ENCODE measurements at places on chromosomes 5 and 9.

GRCh38 chr9:129412814-129413536 is 207.9 kb downstream of the C9orf50 start:
- DNase-seq: no peak

GRCh38 chr5:74374656-74375055 is 265.9 kb downstream of the ENC1 start:
- no peak for DNase-seq

DNA sequence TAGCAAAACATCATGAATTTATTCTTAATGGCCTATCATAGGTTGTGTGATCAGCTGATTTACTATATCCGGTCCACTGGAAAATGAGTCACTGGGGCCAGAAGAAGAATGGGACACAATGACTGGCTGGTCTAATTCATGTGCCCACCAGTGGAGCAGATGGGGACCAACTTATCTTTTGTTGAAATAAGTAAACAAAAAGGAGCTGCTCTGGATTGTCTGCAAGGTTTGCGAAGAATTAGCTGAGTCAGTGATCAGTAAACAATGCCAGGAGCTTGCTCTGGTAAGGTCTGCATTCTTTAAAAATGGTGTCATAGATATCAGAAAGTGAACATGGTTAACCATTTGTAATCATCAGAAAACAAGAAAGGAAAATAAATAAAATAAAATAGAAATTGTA is 128.0 kb downstream of the RASEF start:
- no peak for DNase-seq

DNA sequence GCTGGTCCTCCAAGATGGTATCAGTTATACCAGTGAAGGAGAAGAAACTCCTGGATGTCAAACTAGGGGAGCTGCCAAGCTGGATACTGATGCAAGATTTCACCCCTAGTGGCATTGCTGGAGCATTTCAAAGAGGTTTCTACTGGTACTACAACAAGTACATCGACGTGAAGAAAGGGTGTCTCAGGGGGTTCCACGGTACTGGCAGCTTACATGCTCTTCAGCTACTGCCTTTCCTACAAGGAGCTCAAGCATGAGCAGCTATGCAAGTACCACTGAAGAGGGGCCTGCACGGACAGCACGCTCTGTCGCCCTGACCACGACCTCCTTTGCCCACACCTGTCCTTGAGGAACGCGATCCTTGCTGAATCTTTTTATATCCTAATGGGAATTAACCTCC is 19.5 kb downstream of the ACTL7B start:
- no peak for DNase-seq

- DNase-seq: no peak
Observed at GRCh38 chr5:22541037-22541436, 312.1 kb downstream of the CDH12 start.

DNA sequence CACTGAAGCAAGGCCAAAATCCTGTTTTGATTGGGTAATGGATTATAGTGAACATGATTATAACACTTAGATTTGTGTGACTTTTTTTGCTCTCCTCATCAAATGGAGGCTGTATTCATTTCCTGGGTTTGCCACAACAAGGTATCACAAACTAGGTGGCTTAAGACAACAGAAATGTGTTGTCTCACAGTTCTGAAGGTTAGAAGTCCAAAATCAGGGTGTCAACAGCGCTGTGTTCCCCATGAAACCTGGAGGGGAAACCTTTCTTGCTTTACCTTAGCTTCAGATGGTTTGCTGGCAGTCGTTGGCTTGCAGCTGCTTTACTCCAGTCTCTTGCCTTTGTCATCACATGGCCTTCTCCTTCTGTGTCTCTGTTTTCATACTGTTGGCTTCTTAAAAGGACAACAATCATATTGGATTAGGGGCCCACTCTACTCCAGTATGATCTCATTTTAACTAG is 32.4 kb downstream of the CDC42SE2 start:
- no peak for DNase-seq

- no peak for DNase-seq
Observed at GRCh38 chr5:2749514-2750025, 1.9 kb downstream of the IRX2 start.

DNA sequence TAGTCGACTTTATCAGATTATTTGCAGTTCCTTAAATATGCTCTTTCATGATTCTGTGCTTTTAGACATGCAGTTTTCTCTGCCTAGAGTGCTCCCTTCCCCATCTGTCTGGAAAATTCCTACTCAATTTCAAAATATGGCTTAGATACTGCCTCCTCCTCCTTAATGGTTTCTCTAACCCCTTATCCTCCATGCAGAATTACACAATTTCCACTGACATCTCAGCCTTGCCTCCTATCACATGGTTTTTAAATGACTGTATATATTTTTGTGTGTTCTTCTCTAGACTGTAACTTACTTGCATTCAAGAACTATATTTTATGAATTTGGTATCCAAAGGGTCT is 85.2 kb downstream of the SLC44A1 start:
- DNase-seq: no peak

- DNase-seq: no peak
Observed at GRCh38 chr9:77125665-77126064, 51.7 kb upstream of the VPS13A start.

DNA sequence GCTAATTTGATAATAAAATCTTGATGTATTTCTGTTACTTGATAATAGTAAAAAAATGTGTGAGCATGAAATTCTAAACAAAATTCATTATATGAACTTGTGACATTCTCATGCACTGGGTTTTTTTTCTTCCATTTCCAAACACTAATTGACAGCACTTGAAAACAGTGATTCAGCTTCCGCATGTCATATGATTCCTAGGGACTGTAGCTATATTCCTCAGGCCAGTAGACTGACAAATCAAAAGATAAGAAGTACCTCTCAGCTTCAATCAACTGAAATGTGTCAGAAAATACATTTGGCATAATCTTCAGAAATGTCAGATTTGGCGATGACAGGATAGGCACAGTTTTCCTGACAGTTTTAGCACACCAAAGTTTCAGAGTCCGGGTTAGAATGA is 52.5 kb downstream of the EFNA5 start:
- DNase-seq: no peak

- DNase-seq: no peak
Observed at GRCh38 chr5:6371079-6371810, 7.1 kb downstream of the MED10 start.

- no peak for DNase-seq
Observed at GRCh38 chr9:117187498-117187897, 227.4 kb downstream of the ASTN2 start.

GRCh38 chr9:136429683-136430491 is 9.8 kb downstream of the INPP5E start:
- DNase-seq: no peak

- DNase-seq: no peak
Observed at GRCh38 chr5:107157809-107158208, 512.9 kb downstream of the EFNA5 start.

- no peak for DNase-seq
Observed at GRCh38 chr5:150780187-150780692, 1.7 kb downstream of the SMIM3 start.

- DNase-seq: no peak
Observed at GRCh38 chr9:134350416-134350994, 24.2 kb downstream of the RXRA start.

- DNase-seq: no peak
Observed at GRCh38 chr5:90017239-90017638, 392.3 kb downstream of the CETN3 start.

- DNase-seq: no peak
Observed at GRCh38 chr5:58407042-58407719, 52.7 kb downstream of the PLK2 start.

GRCh38 chr9:133700819-133701320 is 37.3 kb downstream of the SARDH start:
- DNase-seq: no peak

DNA sequence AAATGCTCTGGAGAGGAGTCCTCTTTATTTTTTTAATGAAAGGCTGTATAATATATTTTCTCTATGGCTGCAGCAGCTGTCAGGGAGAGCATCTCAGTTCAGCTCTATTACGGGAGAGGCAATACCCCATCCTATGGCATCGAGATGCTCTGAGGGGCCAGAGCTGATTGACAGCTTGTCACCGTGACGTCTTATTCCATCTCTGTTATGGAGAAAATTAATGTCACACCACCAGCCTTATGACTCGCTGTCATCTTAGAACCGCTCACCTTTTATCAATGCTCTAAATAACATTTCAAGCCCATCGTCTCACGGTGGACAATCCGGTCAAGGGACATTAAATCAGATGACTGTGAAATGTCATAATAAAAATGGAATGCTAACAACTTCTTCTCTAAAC is 273.5 kb downstream of the SLF1 start:
- no peak for DNase-seq

DNA sequence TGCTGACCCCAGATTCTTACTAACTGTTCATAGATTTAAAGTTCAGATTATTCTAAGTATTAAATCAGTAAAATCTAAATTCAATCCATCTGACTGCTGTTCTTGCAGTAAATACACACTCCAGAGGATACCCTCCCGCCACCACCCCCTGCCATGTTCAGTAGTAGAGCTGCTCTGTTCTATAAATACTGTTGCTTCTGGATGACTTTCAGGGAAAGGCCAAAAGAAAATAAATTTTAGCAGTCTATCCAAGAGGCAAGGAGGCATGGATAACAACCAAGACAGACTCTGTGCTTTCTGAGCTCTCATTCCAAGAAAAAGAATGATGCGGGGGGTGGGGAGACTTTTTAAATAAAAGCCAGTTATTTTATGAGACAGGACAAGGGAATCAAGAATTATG is 115.1 kb downstream of the ADAMTS6 start:
- DNase-seq: no peak

DNA sequence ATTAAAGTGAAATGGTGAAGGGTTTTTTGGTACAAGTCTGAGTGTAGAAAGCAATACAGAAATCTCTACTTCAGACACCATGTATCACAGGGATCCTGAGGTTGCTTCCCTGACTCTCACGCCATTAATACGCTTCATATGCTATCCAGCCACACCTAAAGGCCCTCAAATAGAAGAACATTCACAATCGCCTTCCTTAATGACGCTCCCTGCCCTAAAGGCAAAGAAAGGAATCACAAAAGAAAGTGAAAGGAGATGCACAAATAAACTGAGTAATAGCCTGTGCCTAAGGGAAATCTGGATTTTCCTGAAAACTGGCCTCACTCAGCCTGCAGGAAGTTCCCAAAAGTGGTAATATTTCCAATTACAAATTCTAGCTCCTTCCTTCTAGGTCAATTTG is 1002.7 kb upstream of the DMAC1 start:
- no peak for DNase-seq

DNA sequence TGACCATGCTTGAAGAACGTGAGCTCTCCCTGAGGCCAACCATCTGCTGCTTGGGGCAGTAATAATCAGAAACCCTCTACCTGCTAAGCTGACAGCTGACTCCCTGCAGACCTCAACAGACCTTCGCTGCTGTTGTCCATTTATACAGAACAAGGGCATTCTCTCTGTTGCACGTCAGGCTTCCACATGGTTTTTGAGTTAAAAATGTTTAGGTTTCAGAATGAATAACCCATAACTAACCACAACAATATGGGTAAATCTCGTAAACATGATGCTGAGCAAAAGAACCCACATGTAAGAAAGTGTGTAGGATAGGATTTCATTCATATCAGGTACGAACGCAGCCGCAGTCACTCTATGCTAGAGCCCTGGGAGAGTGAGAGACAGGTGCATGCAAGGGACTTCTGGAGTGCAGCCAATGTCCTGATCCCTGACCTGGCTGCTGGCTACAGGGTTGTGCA is 348.5 kb downstream of the MED10 start:
- no peak for DNase-seq

GRCh38 chr5:54900984-54901725 is 84.2 kb downstream of the ESM1 start:
- DNase-seq: no peak

DNA sequence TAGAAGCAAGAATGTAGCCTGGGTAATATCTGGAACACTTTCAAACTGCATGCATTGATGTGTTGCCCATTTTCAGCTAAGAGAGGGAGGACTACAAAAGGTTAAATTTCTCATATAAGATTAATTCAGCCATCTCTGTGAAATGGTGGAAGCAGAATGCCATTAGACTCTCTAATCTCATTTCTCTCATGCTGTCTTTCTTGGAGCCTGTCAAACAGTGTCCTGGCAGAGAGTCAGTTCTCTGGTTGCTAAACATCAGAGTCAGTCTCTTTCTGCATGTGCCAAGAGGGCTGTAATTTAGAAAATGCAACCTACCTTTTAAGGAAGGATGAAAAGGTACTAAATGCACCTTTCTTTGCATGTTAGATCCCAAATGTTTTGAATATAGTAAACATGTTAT is 910 bp upstream of the GARNL3 start:
- DNase-seq: no peak

- no peak for DNase-seq
Observed at GRCh38 chr5:123261752-123262151, 161.5 kb downstream of the CEP120 start.

DNA sequence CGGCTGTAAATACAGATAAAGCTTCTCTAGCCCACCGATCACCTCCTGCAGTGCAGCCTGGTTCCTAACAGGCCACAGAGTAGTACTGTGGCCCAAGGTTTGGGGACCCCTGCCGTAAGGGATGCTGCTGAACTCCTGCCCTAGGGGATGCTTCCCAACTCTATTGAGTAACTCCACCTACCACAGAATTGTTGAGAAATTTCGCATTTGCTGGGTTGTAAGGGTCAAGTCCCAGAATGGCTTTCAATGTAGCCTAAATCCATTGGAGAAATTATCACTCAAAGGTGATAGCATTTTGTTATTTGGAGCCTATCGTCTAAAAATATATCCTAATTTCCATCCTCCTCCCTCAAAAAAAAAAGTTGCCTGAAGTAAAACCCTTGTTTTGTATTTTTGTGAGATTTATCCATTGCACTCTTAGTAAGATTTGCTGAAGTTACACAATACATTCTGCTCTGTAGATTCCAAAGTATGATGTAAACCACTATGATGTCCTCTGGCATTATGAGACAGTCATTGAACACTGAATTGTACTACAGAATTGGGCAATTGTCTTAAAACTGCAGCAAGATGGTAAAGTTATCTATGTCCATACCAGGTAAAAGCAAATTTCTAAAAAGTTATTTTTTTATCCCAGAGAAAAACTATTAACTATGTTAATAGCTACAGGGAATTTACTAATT is 14.0 kb downstream of the ACTBL2 start:
- no peak for DNase-seq

- no peak for DNase-seq
Observed at GRCh38 chr5:82991678-82992323, 85.4 kb downstream of the TMEM167A start.

- no peak for DNase-seq
Observed at GRCh38 chr5:107874795-107875194, 204.1 kb upstream of the EFNA5 start.

DNA sequence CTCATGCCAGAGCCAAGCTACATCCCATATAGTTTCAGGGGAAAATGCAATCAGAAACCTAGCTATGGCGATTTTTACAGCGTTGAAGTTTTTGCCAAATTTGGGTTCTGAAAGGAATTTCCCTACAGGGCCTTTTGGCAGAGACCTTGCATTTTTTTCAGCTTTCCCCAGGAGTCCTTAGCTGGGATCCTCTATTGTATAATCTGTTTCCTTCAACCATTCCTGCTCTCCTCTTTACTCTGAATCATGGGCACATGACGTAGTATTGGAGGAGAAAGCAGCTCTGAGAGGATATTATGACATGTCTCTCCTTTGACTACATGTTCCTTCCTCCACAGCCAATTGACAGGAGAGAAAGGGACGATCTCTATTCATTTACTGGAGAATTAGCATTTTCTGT is 118.5 kb upstream of the ERCC6L2 start:
- DNase-seq: no peak

All from activated CD8-positive, alpha-beta memory T cell treated with anti-CD3 and anti-CD28 coated beads for 1 hour (primary cell).